Activated CD4-positive, alpha-beta T cell treated with anti-CD3 and anti-CD28 coated beads, Interleukin-10, Interleukin-2, amounts not matched to agents 100 ng/mL and 50 ng/mL, durations not matched to agents 16 hours and 8 hours (primary cell): ENCODE measurements at places on chromosomes 3 and 15.

DNA sequence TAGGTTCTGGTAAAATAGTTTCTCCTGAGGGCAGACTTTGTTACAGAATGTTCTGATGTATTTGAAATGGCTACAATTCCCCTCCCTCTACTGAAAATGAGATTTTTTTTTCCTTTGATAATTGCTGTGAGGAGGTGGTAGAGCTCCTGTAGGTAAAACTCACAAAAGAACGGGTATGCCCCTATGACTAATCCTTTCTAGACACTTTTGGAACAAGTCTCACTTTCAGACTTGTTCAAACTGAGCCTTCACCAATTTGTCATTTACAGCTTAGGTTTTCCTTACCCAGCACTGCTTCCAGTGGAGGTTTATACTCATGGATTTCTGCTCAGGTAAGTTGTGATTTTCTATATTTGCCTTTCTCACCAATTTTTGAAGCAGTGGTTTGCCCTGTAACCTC is 115.6 kb downstream of the NLGN1 start:
- no peak for DNase-seq

- DNase-seq = no peak
Measured at GRCh38 chr3:176723758-176724393, 473.4 kb downstream of the TBL1XR1 start.

DNA sequence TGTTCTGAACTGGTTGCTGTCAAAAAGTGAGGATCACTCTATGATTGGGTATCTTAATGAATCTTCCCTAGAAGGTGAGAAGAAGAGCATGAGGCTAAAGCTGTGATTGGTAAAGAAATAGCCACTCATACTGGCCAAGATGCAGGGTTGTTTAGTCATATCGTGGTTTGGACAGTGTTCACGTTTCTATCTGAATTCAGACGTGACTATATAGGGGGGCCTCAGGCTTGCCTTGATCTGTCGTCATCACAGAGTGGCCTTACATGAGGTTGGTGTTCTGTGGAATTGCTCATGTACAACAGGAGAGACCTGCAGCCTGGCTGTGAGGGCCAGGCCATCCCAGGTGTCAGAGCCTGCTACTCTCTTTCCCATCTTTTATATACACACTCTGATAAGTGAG is 12.4 kb downstream of the RTP2 start:
- no peak for DNase-seq

GRCh38 chr3:82085851-82086475 is 324.5 kb upstream of the GBE1 start:
- no peak for DNase-seq

- DNase-seq = no peak
Measured at GRCh38 chr3:112908252-112908651, 61.6 kb upstream of the CD200R1L start.
